Ovary (tissue), 10 donors: ENCODE measurements at places on chromosomes 2 and 18.

- no peak for DNase-seq
Observed at GRCh38 chr18:31248783-31249521, 69.0 kb upstream of the DSG1 start.

DNA sequence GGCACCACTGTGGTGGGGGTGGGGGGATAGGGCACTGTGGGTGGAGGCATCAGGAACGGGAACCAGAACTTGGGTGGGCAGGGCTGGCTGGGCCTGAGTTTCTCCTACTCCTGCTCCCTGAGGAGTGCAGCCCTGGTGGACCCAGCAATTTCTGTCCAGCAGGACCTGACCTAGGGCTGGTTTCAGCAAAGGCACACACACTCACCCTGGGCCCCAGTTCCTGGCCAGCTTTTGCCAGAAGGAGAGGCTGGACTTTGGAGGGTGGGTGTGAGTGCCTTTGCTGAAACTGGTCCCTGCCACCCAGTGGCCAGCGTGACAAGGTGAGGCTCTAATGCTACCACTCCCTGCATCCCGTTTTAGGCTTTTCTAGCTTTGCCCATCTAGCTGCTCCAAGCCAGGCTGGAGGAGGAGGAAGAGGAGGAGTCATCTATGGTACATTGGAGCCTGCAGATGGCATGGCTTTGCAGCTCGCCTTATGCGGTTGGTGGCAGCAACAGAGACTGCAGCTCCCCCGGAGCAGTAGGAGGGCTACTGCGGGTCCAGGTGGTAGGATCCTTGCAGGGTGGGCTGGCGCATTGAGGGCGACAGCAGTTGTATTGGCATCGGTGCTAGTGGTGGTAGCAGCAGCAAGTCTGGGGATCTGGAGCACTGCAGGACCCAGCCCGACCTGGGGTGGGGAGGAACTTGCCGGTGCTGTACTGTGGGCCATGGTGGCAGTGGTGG is 40.4 kb upstream of the IMP4 start:
- DNase-seq: no peak

- no peak for DNase-seq
Observed at GRCh38 chr2:191247381-191248057, 2.3 kb downstream of the MYO1B start.

DNA sequence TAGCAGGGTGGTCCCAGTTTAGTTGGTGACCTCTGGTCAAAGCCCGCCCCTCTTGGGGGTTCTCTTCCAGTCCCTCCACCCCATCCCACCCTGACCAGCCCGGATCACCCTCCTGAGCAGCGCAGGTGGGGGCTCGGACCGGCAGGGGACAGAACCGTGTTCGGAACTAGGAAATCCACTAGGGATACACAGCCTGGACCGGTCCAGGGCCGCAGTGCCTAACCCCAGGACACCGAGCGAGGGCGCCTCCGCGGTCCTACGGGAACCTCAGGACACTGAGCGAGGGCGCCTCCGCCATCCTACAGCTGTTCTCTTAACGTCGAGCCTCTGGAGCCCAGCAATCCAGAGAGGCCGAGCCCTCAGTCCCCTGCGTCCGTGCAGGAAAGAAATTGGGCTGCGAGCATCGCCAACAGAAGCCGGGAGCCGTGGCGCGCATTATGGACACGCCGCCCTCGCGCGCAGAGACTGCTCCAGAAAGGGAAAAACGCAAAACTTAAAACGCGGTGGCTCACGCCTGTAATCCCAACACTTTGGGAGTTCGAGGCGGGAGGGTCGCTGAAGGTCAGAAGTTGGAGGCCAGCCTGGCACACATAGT is 8.5 kb downstream of the RAX start:
- no peak for DNase-seq

GRCh38 chr2:147150241-147150635 is 694.6 kb upstream of the ACVR2A start:
- DNase-seq: no peak

DNA sequence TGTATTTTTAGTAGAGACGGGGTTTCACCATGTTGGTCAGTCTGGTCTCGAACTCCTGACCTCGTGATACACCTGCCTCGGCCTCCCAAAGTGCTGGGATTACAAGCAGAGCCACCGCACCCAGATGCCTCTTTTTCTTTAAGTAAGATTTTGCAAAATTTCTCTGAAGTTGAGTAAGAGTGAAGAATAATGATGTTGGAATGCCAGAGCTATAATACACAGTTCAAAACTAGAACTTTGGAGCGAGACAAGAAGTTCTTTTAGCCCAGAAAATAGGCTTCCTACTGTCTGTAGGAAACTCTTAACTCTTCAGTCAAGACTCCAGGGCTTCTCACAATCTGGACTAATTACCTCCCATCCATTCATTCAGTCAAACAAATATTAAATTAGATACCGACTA is 51.4 kb downstream of the MARCHF4 start:
- DNase-seq: no peak

- no peak for DNase-seq
Observed at GRCh38 chr2:99169534-99169933, 11.3 kb downstream of the MITD1 start.

DNA sequence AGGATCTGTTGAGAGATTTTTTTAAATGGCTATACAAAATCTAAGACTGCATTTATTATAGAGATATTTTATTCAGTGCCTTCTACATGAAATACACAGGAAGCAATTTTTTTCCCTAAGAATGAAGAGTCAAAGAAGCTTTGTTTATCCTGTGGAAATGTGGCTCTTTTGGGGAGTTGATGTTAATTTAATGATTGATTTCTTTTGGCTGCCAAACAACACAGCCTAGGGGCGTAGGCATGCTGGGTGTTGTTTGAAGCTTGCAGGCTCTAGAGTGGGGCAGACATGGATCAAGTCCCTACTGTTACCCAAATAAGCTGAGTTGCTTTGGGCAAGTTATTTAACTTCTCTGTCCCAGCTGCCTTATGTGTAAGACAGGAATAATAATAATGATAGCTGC is 21.1 kb upstream of the PLEK start:
- no peak for DNase-seq

DNA sequence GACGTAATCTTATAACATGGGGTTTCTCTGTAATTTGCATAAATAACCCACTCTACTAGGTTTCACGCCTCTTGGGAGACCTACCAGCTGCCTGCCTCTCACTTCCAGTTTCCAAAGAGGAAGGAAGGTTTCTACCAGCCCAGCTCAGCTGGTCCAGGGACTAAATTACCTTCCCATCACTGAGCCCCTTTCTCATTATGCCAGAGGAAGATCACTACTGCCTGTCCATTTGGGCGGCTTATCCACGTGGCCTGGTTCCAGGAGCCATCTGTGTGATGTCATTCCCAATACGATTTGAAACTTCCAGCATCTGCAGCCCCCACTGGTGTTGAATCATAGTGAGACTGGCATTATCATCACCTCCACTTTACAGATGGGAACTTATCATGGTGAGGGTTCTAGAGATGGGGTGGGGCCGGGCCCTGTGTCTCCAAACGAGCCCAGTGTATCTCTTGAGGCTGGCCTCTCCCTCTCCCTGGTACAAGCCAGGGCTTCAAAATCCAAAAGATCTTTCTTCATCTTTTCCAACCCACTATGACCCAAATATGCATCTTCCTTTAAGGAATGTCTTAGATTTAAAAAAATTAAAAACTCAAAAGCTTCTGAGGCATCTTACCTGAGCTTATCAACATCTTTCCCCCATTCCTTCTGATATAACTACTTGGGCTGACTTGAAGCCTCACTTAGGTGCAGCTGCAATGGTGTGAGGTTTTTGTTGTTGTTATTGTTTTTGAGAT is 140.8 kb downstream of the DDX1 start:
- DNase-seq: no peak

DNA sequence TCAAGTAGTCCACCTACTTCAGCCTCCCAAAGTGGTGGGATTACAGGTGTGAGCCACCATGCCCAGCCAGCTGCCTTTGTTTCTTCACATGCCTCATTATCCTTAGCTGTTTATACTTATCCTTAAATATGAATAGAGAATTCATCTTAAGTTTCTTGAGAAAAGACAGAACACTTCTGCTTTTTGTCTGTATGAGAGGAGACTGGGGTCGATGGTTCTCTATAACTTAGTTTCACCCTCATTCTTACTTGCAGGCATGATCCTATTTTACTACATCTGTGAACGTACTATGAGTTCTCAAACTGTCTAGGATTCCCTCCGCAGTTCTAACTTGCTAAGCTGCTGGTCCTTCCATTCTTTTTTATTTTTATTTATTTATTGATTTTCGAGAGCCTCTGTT is 20.4 kb downstream of the PPM1B start:
- no peak for DNase-seq

- no peak for DNase-seq
Observed at GRCh38 chr2:209662021-209662420, 109.6 kb upstream of the UNC80 start.

DNA sequence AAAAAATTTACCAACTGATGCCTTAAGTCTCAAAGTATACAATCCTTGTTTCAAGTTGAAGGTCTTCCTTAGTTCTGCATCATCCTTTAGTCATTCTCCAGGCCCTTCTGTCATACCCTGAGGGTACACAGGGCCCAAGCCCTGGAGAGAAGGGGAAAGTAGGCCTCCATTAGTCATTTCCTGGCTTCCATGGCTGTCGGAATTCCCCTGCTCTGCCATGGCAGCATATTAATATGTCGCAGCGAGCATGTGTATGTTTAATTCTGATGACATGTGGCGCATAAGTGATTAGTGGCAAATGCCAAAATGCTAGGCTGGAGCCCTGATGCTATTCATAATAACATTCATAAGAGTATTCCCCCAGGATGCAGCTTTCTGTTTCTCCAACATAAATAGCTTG is 22.1 kb downstream of the GPR39 start:
- no peak for DNase-seq

- DNase-seq: no peak
Observed at GRCh38 chr2:119377993-119378345, 11.2 kb downstream of the DBI start.

- DNase-seq: no peak
Observed at GRCh38 chr2:207131594-207131993, 34.2 kb downstream of the KLF7 start.

DNA sequence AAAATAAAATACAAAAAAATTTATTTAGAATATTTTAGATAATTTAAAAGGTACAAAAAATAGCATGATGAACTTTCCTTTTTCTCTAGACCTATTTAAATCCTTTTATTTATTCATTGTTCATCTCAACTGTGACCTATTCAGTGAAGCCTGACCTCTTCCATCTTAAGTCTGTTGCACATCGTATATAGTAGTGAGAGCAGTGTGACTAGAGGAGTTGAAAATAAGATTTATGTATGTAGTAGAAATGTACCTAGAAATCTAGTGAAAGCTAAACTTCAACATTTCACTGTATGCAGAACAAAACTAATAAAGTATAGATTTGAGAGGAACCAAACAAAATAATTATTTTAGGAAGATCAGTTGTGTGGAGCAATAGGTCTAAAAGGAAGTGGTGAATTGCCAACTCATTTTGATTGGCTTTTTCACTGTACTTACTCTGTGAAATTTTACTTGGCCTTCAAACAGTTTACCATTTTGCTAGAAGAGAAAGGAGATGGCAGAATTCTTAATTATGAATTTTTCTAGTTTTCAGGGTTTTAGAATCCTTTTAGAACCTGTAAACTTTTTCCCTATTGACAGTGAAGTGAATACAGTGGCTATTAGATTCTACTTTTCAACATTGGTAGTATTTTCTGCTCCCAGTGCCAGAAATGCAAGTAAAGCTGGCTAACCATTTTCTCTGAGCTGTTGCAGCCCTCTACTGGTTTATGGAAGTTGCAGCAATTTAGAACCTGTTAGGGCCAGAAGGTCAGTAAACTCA is 11.0 kb downstream of the ANKRD12 start:
- DNase-seq: peak; percentile 42

GRCh38 chr2:9311488-9311887 is 104.9 kb downstream of the ASAP2 start:
- peak; percentile 47 for DNase-seq

- no peak for DNase-seq
Observed at GRCh38 chr2:32472605-32473004, 115.8 kb downstream of the BIRC6 start.

GRCh38 chr18:29823671-29824070 is 1218.9 kb downstream of the DSC3 start:
- no peak for DNase-seq

DNA sequence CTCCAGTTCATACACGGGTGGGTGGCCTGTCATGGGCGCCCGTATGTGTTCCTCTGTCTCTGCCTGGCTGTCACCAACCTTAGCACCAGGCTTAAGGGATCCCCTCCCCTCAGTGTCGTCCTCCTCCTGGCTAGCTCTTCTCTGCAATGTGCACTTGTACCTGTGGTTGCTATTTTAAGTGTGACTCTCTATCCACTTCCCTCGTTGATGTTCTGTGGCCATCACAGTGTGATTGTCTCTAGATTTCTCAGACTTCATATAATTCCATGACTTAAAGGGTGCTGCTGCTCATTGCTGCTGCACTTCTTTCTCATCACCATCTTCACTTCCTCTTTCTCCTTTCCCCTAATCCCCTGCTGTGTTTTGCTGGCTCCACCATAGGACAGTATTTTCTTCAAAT is 143.4 kb downstream of the EML6 start:
- no peak for DNase-seq

- DNase-seq: no peak
Observed at GRCh38 chr2:172021074-172021931, 21.6 kb downstream of the METAP1D start.

DNA sequence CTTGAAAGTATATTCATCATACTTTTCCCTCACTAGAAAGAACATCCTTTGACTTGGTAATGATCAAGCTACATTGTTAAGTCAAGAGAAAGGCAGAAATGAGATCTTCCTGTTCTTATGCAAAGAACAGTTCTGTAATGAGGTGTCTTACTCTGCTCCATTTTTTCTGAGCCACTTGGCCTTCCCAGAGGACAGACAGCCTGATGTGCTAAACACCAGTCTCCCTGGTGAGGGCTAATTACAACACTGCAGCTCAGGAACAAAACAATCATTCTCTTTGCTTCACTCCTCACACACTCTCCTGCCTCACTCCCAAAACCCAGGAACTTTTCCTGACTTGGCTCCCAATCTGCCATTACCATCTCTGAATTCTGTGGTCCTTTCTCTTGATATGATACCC is 25.6 kb downstream of the TACR1 start:
- no peak for DNase-seq

DNA sequence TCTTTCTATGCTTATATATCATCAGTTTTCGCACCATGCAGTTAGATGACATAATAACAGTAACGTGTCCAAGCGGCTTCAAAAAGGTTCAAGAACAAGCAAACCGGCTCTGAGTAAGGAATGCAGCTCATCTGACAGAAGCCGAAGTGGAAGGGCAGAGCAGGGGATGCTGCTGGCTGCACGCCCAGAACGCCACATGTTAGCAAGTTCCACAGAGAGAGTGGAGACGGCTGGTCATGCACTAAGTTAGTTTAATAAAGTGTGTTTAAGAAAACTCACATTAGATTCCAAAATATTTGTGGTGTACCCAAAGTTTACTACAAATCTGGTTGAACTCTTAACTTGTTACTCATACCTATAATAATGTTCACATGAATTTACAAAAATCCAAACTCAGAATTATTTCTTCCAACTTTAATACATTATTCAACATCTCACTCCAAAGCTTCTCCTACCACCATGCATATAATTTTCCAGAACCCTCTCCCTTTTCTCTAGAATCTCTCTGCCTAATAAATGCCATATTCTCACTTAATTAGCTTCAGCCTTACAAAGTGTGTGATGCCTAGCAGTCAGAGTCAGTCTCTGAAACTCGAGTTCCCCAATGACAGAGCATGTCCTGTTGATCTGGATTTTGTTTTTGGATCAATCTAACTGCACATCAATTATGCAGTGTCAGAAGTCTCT is 170.0 kb downstream of the DNAH7 start:
- peak; percentile 83 for DNase-seq

- DNase-seq: no peak
Observed at GRCh38 chr2:176769021-176769420, 443.6 kb upstream of the HNRNPA3 start.
